Suppressor macrophage (primary cell): ENCODE measurements at places on chromosomes 11 and 22.
A peak's percentile ranks its signal among the peaks of the same experiment; 100 is the strongest.

DNA sequence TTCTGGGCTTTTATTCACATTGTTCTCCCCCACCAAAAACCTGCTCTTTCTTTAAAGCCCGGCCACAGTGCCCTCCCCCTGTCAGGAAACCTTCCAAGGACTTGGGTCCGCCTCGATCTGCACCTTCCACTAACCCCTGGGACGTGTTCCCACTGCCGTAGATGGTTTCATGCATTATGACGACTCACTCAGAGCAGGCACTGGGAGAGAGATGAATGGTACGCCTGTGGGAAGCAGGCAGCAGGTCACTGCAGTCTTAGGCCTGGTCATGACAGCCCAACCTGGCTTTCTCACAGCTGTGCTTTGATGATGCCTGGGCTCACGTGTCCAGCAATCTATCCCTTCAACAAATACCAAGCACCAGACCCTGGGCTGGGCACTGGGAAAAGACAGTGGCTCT, 115.7 kb downstream of the WNT7B start:
- DNase-seq = no peak

DNA sequence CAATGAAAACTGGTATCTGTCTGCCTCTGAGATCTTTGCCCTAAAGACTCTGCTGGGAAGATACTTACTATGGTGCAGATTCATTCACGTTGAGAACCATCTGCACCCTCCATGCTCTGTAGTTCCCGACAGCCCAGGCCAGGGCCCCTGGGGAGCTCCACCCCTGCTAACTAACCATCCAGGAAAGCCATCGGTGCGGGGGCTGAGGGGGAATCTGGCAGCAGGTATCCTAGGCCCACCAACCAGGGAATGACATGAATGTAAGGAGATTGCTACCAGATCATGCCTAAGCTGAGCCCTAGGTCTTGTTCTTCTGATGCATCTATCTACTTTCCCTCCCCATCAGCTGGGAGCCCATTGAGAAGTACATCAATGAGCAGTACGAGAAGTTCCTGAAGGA, 11.3 kb upstream of the WBP2NL start:
- DNase-seq = no peak

- peak; percentile 75 for DNase-seq
Observed at GRCh38 chr22:50473855-50474671, 772 bp downstream of the SBF1 start.

GRCh38 chr11:47375546-47376085, 2.7 kb downstream of the SPI1 start:
- no peak for DNase-seq

DNA sequence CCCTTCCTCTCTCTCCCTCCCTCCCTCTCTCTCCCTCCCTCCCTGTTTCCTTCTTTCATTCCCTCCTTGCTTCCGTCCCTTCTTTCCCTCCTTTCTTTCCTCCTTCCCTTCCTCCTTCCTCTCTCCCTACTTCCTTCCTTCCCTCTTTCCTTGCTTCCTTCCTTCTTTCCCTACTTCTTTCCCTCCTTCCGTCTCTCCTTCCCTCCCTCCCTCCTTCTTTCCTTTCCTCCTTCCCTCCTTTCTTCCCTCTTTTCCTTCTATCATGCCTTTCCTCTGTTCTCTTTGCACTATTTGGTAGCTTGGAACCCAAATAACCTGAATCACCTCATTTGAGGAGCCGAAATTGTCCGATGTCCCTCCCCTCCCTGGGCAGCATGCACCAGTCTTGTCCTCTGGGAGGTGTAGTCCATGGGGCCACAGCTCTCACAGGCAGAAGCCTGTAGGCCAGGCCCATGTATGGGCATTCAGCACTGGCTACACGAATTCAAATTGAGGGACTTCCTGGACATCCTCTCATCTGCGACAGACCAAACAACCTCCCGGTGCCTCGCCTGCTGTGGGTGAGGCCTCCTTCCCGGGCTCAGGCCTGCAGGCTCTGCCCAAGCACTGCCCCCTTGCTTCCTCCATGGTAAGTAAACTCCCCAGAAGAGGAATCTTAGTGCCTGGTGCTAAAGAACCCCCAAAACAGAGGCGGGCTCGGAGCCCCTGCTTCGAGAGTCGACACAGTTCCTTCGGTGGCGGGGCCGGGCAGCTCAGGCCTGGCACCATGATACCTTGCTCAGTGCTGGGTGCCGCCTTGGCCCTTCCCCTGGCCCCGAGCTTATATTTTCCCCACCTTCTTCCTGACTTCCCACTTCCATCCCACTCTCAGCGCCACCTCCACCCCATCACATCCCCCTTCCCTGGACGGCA, 454.1 kb upstream of the CADM1 start:
- no peak for DNase-seq

DNA sequence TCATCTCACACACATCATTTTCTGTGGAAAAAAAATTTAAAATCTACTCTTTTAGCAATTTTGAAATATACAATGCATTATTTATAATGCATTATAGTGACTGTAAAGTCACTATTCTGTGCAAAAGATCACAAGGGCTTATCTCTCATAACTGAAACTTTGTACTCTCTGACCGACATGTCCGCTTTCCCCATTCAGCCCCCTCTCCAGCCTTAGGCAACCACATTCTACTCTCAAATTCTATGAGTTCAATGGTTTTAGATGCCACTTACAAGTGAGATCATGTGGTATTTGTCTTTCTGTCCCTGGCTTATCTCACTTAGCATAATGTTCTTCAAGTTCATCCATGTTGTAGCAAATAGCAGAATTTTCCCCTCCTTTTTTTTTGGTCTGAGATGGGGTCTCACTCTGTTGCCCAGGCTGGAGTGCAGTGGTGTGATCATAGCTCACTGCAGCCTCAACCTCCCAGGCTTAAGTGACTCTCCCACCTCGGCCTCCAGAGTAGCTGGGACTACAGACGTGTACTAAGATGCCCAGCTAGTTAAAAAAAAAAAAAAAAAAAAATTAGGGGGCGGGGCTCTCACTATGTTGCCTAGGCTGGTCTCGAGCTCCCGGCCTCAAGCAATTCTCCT, 44.5 kb downstream of the SYN3 start:
- no peak for DNase-seq

- peak; percentile 33 for DNase-seq
Observed at GRCh38 chr11:62602141-62603071, 741 bp upstream of the MTA2 start.

DNA sequence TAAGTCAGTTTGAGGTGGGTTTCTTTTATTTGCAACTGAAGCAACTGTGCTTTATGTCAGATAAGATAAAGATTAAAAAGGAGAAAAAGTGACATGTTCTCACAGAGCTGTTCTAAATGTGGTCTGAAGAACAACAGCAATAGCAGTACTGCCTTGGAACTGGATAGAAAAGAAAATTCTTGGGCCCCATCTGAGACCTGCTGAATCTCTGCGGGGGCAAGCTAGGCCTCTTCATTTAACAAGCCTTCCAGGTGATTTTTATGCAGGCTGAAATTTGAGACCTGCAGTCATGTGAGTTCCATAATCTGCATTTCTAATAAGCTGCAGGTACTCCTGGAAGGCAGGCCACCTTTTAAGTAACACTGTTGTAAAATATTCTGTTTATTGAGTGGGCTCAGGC, 91.4 kb upstream of the CTSC start:
- no peak for DNase-seq

- no peak for DNase-seq
Observed at GRCh38 chr11:58796333-58796732, 48.2 kb downstream of the GLYATL2 start.

GRCh38 chr11:43842021-43842420, 38.6 kb upstream of the ALKBH3 start:
- no peak for DNase-seq

- no peak for DNase-seq
Observed at GRCh38 chr11:1168256-1168655, 10.5 kb downstream of the MUC5AC start.

DNA sequence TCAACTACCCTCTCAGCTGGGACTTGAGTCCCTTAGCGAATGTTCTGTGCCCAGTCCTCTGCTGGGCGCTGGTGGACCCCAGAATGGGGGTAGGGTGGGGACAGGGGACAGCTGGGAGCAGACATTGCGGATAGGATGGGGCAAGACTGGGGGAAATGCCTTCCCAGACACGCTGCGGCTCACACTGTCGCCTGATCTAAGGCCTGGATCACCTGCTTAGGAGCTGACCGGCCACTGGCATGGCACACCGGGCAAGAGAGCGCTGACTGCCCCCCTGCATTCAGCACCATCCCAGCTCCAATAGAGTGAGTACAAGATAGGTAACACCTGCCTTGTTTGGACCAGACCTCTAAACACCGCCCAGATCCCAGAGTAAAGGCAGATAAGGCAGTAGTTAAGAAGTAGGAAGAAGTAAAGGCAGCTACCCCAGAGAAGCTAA, 1.4 kb downstream of the ARVCF start:
- DNase-seq = no peak

- DNase-seq = no peak
Observed at GRCh38 chr11:76692956-76693355, 22.4 kb upstream of the LRRC32 start.

DNA sequence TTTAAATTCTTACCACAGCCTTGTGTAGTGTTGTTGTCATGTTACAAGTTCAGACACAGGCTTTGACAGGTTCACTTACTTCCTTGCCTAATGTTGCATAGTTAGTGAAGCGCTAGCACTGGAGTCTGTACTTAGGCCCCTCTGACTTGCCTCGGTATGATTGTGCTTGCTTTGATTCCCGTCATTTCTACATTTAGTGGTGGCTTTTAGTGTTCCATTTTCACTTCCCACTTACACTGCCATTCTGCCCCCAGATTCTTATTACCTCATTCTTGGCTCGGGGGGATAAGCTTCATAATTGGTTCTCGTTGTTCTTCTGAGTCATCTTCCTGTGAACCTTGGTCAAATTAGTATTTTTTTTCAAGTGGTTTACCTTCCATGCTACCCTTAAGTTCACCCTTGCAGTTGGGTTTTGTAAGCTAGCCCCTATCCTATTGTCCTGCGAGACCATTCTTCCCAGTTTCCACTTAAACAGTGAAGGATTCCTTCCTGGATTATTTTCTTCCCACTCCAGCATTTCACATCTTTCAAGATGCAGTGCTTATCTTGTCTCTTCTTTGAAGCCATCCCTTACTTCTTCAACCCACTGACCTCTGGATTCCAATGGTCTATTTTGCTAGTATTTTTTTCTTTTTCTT, 68.7 kb downstream of the DDX10 start:
- DNase-seq = peak; percentile 54

DNA sequence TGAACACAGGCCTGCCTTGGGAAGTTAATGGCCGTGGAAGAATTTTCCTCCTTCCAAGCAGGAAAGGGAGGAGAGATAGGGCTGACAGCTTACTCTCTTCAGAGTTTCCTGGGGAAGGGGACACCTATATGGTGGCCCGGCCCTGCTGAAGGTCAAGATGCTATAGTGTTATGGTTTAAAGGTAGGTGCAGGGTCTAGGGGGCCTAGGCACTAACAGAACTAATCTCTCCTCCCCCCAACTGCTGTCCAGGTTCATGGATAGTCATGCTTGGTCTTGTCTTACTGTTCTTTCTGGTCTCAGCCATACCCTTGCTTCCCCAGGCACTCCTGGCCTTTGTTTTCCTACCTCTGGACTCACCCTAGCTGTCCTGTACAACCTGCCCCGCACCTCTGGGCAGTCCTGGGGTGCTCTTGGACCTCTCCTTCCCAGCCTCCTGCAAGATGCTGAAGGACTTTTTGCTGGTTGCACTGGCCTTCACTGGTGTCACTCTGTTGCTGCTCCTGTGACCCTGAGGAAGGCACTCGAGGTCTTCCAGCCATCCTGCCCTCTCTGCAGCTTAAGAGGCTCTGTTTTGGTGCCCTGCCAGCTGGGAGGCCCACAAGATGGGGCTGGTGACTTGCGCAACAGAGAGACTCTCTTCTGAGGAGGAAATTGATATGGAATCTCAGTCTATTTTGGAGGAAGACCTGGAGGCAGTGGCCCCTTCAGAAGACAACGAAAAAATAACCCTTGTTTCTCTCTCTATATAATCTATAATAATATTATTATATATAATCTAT, 17.9 kb downstream of the SEC14L3 start:
- DNase-seq = peak; percentile 37
